ENCODE measurements at places on chromosomes 3 and 15.

DNA sequence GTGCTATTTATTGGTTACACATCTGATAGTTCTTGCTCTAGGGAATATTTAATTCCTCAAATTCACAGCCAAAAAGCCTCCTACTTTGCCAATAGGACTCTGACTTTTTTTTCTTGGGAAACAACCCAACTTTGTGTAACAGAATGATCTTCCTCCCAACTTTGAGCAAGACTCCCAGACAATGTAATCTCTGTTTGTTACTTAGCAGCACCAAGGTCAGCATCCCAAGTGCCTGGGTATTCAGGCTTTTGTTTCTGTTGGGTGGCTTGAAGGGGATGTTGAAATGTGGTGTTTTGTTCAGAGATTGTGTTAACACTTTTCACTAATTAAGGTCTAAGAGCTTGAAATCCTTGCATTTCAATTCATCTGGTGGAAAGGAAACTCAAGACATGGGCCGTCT is 115.8 kb downstream of the ADAMTS9 start:
- no peak for DNase-seq

DNA sequence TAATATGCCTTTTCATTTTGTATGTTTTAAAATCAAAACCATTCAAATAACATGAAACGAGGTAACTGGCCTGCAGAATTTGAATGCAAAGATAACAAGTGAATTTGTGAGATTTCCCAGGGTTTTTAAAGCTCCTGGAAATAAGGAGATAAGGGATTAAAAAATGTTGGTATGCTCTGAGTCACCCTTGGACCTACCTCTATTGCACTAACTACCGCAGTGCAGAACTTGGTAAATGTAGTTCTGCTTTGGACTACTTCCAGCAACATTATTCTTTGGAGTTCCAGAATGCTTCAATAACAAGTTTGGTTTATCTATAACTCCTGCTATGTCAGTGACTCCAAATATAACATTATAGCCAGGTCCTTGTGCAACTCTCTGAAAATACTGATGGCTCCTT is 201.7 kb downstream of the GAP43 start:
- no peak for DNase-seq

DNA sequence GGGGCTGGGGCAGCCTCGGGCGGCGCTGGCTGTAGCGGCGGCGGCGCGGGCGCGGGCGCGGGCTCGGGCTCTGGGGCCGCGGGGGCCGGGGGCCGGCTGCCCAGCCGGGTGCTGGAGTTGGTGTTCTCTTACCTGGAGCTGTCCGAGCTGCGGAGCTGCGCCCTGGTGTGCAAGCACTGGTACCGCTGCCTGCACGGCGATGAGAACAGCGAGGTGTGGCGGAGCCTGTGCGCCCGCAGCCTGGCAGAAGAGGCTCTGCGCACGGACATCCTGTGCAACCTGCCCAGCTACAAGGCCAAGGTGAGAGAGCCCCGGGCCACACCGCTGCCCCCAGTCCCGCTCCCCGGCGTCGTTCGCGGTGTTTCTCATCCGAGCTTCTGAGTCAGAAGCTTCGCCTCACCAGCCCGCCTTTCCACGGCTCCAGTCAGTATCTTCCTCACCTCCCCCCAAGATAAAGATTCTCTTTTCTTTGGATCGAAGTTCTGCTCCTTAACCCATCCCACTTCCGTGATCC is 600 bp downstream of the FBXO45 start:
- peak; percentile 60 for DNase-seq

GRCh38 chr15:69104050-69104750 is 56.2 kb upstream of the GLCE start:
- no peak for DNase-seq

DNA sequence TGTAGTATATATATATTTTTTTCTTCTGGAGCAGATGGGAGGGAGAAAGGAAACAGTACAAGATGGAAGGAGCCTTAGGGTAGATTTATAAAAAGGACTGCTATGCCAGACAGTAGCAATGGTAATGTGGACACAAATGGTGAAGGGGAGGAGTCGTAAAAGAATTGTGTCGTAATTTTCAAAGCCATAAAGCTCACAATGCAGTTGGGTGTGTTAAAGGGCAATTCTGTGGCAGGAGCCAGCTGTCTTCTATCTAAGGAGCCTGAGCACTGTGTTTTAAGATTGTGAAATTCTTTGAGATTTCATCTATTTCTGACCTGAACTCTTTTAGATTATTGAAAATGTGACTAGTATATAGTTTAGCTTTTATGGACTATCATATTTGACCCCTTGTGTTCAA is 58.9 kb downstream of the CNOT10 start:
- no peak for DNase-seq

GRCh38 chr3:18099611-18100010 is 325.5 kb downstream of the SATB1 start:
- no peak for DNase-seq

GRCh38 chr3:87088993-87089841 is 98.3 kb upstream of the VGLL3 start:
- no peak for DNase-seq

DNA sequence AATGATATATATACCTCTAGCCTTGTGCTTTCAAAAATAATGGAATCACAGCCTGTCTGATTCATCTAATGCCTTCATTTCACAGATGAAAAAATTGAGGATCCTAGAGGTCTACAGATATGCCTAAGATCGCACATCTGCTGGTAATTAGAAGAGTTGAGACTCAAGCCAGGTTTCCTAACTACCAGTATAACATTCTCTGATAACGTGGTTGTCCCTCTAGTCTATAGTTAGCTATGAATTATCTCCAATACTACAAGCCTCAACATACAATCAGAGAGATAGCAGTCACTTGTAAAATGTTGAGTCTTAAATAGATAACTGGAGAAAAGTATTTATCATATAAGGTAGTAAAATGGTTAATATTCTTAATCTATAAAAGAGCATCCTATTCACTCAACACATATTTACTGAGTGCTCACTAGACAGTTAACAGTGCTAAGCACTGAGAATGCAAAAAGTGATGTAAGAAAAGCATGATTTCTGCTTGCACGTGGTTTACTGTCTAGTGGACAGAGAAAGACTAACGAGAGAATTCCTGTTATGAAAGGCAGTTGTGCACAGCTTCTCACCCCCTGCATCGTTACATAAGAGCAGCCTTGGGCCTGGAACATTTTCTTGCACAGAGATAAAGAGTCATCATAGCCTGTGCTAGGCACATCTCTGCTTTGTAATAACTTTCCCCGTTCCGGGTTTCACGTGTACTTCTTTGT is 4.9 kb upstream of the ENTPD3 start:
- no peak for DNase-seq

GRCh38 chr3:19931767-19932188 is 2.2 kb downstream of the EFHB start:
- no peak for DNase-seq

DNA sequence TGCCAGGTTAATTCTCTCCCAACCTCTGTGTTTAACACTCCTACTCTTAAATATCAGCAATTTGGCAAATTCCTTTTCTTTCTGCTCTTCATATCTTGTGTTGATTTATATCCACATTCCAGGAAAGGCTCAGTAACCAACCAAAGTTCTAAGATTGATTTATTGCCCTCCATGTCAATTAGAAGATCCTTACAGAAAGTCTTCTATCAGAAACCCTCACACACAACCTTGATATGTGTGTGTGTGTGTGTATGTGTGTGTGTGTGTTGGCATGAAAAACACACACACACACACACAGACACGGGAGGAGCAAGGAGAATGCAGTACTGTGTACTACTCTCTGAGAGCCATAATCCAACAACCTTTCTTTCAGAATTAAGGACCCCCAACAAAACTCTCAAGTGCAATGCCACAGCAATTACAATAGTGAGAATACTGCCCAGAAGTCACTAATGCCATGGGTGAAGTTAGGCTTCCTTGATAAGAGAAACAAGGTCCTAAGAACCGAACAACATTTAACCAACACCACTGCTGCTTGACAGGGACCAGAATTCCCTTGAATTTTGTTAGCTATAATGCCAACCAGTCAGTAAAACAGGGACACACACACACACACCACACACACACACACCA is 1.1 kb downstream of the LSAMP start:
- DNase-seq = no peak

GRCh38 chr15:41494190-41494921 is 682 bp downstream of the ITPKA start:
- DNase-seq = peak; percentile 27

GRCh38 chr3:32646761-32647160 is 38.2 kb upstream of the CNOT10 start:
- no peak for DNase-seq

DNA sequence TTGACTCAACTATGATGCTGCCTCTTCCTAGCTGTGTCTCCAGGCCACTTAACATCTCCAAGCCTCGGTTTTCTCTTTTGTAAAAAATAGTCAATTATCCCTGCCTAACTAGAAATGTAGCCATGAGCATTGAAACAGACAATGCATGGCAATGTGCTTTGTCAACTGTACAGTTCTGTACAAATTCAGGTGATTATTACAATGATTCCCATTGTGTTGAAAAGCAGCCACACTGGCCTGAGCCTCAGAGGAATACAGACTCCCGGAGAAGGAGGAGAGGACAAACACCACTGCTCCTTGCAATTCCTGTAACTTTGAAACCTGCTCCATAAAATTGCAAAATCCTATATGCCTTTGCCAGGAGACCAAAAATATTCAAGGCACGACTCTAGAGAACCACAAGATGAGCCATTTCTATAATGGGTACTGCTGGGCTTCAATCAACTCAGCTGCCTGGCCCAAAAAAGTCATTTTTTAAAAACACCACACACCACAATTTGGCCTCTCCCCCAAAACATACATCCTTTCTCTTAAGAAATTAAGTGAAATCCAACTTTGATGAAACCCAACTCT is 28.6 kb downstream of the DAPK2 start:
- DNase-seq = no peak

DNA sequence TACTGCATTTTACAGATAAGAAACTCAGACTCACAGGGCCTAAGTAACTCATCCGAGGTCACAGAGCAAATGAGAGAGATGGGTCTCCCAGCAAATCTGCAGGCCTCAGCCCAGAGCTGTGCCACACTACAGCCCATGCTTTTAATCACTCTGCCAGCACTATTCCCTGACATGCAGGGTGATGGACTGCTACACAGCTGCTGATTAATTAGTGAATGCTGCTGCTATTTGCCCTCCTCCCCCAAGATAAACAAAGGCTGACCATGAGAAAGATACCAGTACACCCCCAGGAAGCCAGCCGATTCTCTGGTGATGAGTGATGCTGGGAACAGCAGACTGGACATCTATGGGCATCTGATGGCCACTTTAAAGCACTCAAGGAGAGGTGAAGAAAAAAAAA is 39.3 kb downstream of the RFTN1 start:
- no peak for DNase-seq

DNA sequence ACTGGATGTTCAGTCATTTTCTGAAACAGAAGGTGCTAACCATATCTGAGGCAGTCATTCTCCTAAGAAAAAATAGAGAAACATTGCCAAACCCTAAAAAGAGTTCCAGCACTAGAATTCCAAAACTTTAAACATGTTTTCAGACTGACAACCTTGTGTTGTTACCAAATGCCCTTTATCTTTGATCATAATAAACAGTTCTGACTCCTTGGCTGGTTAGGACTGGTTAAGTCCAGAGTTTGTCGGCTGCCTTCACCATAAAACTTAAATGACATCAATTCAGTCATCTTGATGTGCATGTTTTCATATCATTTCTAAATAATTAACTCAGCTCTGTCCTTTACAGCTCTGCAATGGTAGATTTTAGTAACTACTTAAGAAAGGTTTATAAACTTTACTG is 68.0 kb downstream of the COL8A1 start:
- no peak for DNase-seq

- DNase-seq = peak; percentile 52
Measured at GRCh38 chr3:185931777-185932612, 5.8 kb downstream of the TRA2B start.
